ENCODE measurements at places on chromosomes 16 and 17. TPM values are rescaled to one million over a fixed set of nuclear protein-coding genes. Genes with fewer than 3 reads are reported as not detected.

The DNAH17 gene
- total RNA-seq, result 4.3 TPM

The PERCC1 gene
- not detected for total RNA-seq

The MRPL27 gene
- total RNA-seq, result 87.7 TPM

The SLC4A1 gene
- total RNA-seq, result 0.08 TPM
